ENCODE measurements at places on chromosomes 4 and X.

- DNase-seq, result no peak
Measured at GRCh38 chrX:78693012-78693411, 33.9 kb upstream of the RTL3 start.

DNA sequence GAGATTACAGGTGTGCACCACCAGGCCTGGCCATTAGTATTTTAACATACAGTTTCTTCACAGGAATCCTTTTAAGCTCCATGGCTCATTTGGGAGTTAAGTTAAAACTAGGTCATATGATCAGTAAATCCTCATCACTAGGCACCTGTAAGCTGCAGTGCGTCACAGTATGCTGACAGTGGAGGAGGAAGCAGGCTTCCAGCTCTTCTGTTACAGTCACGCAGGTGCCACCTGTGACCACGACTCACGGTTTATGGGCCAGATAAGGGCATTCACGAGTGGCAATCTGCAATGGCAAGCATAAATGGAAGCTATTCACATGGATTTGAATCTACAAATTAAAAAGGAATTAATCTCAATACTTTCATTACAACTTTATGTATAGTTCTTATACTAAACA is 129.4 kb upstream of the BCOR start:
- no peak for DNase-seq

GRCh38 chr4:133081246-133081645 is 67.8 kb upstream of the PCDH10 start:
- no peak for DNase-seq

GRCh38 chr4:154467886-154468285 is 23.7 kb downstream of the DCHS2 start:
- DNase-seq, result no peak

GRCh38 chr4:151953795-151954372 is 193.1 kb upstream of the GATB start:
- DNase-seq, result no peak

GRCh38 chrX:39814391-39814790 is 283.4 kb downstream of the BCOR start:
- DNase-seq, result no peak

DNA sequence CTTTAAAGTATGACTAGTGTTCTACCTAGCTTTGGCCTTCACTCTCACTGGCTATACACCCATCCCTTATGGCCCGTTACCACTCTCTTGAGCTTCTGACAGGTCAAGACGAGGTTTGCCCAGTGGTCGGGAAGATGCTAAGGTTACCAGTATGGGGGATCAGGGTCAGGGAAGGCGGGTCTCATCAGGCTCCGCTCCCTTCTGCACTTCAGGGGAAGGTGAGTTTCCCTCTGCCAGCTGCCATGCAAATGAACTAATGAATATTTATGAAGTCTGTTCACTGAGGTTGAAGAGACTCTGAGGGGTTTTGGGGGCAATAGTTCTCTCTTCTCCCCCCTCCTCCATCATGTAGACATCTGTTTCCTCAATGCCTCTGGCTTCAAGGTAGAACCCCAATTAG is 6.6 kb downstream of the EFNB1 start:
- no peak for DNase-seq
